ENCODE measurements at places on chromosomes 3 and 15.

GRCh38 chr15:52709187-52709981, 30.2 kb upstream of the ATOSA start:
- no peak for DNase-seq

DNA sequence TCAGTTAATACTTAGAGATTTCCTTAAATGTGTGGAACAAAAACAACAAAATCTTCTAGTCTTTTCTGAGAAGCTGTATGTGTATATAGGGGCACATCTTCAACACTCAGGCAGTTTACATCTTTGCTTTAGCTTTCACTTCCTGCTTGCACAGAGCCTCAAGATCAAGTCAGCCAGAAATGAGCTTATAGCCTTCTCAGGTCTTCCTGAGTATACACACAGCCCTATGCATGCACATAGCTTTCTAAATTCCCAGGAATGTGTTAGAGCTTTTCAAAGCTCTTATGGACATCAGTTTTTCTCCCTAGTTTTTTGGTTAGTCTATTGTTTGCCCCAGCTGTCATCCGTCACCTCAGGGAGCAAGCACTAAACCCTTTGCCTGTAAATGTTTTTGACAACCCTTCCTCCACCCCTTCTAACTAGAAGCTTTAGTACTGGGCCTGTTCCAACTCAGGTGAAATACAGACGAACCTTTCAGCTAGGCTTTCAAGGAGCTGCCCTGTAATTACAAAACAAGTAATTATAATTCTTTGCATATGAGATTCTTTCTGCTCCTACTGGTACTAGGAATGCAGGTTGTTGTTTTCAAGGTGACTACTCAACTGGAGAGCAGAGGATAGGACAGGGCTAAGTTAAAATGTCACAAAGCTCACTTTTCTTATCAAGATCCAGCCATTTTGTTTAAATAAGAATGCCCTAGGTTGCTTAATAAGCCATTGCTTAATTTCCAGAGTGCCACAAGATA, 22.6 kb upstream of the MTMR10 start:
- no peak for DNase-seq

DNA sequence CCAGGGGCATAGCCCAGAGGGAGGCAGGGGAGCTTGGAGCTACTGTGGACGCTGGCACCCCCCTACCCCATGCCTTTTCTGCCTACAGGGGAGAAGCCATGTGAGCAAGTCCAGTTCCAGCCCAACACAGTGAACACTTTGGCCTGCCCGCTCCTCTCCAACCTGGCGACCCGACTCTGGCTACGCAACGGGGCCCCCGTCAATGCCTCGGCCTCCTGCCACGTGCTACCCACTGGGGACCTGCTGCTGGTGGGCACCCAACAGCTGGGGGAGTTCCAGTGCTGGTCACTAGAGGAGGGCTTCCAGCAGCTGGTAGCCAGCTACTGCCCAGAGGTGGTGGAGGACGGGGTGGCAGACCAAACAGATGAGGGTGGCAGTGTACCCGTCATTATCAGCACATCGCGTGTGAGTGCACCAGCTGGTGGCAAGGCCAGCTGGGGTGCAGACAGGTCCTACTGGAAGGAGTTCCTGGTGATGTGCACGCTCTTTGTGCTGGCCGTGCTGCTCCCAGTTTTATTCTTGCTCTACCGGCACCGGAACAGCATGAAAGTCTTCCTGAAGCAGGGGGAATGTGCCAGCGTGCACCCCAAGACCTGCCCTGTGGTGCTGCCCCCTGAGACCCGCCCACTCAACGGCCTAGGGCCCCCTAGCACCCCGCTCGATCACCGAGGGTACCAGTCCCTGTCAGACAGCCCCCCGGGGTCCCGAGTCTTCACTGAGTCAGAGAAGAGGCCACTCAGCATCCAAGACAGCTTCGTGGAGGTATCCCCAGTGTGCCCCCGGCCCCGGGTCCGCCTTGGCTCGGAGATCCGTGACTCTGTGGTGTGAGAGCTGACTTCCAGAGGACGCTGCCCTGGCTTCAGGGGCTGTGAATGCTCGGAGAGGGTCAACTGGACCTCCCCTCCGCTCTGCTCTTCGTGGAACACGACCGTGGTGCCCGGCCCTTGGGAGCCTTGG, 5.6 kb downstream of the CIB1 start:
- no peak for DNase-seq

- no peak for DNase-seq
These were observed 22.3 kb upstream of the SACM1L start for GRCh38 chr3:45666757-45667431.

GRCh38 chr3:69647511-69648110, 91.7 kb upstream of the MITF start:
- no peak for DNase-seq

DNA sequence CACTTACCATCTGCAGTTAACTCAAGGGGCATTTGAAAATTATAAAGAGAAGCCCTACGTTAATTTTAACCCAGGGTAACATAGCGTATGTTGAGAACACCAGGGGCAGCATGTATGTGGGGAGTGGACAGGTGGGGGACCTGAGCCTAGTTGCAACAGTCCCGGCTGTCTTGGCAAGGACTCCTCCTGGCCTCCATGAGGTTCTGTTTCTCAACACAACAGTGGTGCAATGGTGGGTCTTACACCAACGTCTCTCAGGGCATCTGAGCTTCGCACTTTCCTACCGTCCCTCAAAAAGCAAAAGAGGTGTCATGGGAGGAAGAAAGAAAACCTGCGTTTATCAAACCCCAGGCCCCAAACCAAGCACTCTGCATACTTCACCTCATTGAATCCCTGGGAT, 50.6 kb downstream of the MGLL start:
- DNase-seq = no peak

DNA sequence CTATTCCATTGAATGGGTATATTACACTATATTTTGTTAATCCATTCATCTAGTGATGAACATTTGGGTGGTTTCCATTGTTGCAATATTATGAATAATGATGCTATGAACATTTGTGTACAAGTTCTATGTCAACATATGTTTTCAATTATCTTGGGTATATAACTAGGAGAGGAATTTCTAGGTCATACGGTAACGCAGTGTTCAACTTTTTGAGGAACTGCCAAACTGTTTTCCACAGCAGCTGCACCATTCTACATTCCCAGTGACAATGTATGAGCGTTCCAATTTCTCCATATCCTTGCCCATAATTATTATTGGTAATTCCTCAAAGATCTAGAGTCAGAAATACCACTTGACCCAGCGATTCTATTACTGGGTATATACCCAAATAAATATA, 24.1 kb upstream of the RORA start:
- DNase-seq = no peak

DNA sequence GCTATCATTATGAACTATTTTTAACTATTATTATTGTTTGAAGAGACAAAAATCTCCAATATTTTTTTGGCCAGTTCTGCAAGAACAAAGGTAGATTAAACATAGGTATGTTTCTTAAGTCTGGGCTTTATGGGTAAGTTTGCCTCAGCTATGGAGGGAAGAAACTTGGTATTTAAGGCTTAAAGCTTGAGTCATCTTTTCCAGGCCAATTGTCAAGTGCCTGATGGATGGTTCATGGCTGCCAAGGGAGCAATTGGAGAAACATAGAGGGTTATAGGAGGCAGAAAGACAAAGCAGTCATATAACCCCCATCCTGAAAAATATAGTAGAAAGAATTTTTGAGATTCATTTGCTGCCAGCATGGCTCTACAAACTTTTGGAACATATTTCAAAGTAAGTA, 7.2 kb upstream of the STAC start:
- DNase-seq = no peak

- no peak for DNase-seq
These were observed 714.8 kb downstream of the FHIT start for GRCh38 chr3:60536420-60536819.

DNA sequence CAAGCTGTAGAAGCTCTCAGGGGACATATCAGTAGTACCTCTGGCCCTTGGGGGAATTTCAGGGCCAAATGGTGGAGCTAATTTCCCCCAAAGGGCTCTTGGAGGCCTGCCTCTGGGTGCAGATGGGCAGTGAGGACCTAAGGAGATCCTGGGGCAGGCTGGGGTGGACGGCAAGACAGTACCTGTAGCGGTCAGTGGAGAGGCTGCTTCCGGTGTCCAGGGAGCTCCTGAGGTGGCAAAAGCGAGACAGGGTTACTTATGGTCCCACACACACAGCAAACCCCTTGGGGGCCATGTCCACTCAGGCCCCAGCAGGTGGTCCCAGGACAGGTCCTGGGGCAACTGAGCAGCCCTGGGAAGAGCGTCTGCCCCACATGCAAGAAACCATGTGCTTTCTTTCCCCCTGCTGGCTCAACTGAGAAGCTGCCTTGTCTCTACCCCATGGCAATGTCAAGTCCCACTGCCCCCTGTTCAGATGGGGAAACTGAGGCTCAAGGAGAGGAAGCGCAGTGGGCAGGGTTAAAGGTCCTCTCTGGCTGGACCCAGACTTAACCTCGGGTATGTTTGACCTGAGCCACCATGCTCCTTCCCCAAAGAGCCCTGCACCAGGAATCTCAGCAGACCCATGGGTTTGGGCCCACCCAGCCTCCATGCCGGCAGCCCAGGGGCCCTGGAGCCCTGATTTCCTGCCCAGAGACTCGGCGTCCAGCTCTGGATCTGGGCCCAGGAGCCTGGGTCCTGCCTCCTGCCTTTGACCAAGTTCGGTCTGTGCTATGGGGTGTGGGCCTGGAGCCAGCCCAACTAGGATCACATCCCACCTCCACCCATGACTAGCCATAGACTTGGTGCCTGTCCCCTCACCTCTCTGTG, 25.7 kb downstream of the IQSEC1 start:
- DNase-seq = no peak

GRCh38 chr3:18428991-18429745, 4.0 kb upstream of the SATB1 start:
- DNase-seq = no peak

DNA sequence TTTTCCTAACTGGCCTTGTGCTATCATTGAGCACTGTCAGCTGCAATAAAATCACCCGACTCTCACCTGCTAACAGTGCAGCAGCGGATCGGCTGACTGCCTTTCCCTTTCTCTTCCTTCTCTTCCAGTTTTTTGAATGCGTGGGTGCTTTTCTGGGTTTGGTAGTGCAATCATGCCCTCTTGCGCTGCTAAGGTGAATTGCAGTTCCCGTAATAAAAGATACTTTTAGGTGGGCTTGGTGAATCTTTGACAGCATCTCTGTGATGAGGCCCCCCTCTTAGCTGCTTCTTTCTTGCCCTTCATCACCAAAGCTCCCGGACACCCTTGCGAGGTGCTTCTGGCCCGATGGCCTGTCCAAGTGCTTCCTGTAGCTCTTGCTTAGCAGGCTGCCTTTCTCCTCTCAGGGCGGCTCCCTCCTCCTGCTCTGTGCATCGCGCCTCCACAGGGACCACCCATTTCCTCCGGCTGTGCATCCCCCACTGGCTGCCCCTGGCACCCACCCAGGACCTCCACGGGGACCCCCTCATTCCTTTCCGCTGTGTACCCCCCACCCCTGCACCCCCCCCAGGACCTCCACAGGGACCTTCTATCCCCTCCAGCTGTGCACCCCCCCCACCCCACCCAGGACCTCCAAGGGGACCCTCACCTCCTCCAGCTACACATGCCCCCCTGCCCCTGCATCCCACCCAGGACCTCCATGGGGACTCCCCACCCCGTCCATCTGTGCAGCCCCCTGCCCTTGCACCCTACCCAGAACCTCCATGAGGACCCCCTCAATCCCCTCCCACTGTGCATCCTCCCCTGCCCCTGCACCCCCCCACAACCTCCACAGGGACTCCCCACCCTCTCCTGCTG, 50.8 kb upstream of the RPL32 start:
- DNase-seq = peak; percentile 30

DNA sequence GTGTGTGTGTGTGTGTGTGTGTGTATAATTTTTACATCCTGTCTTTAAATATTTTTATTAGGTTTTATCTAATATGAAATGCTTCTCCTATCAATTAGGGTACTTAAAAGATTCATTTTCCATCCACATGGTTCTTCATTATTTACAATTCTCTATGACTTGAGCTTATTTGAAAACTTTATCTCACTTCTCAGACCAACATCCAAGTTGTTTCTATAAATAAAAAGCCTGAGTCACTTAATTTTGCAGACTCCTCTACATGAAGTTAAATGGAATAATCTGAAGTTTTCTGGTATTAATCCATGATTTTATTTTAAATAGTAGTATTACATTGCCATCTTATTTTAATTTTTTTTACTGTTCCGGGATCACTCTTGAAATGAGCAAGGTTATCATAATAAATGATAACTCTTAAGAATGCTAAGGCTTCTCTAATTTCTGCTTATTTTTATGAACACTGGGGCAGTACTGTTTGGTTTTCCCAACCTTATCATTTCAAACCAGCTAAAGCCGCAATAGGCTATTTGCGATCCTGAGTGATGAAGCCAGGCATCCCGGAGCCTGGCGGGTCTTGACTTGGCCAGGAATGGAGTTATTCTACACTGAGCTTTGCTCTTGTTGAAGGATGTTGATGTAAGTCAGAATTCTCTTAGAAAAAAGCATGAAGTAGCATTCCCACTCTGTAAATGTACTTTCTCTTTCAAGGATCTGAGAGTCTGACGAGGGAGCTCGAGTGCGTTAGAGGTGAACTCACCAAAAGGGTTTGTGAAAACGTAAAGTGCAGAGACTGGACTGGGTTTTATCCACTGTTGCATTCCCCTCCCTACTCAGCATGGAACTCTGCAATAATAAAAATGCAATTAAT, 220.2 kb upstream of the LRTM1 start:
- no peak for DNase-seq

DNA sequence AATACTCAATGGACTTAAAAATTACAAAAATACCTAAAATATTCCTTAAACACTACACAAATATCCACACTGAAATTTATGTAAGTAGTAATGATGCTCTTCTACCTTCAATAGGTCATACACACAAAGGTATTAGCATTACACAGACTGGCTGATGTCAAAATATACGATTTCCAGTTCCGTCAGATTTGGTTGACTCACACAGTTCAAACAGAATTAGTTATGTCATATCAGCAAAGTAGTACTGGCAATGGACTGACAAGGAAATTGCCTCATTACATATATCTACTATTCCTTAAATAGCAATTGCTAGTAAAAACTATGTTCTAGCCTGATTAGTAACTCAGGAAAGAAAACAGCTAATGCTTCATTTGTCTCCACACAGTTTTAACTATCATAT, 70.8 kb downstream of the ADAM10 start:
- no peak for DNase-seq

GRCh38 chr15:90810354-90810753, 58.0 kb upstream of the FURIN start:
- no peak for DNase-seq

GRCh38 chr3:16509721-16510619, 3.5 kb downstream of the RFTN1 start:
- DNase-seq = no peak

- DNase-seq = peak; percentile 0
These were observed 137.5 kb downstream of the ZNF385D start for GRCh38 chr3:21613372-21614070.

GRCh38 chr3:150227839-150228238, 180.3 kb upstream of the TSC22D2 start:
- peak; percentile 55 for DNase-seq

- peak; percentile 54 for DNase-seq
These were observed 752 bp downstream of the CEP63 start for GRCh38 chr3:134486577-134487041.

DNA sequence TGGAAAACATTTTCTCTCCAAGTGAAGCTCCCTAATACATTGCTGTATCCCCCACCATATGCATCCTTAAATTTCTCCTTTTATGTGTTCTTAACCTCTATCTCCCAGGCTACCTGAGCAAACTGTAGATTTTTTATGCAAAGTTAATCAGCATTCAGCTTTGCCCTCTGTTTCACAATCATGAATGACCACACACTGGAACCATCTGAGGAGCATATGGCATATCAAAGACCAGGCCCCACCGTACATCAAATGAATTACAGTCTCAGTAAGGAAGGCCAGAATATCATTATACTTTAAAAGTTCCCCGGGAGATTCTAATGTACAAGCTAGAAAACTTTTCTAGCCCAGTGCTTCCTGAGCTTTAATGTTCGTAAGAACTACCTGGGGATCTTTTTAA, 115.5 kb upstream of the NECTIN3 start:
- DNase-seq = no peak
